T-helper 9 cell (primary cell): ENCODE measurements at places on chromosomes 13 and 19.

GRCh38 chr13:80962855-80963254, 621.9 kb upstream of the SPRY2 start:
- DNase-seq, result no peak

DNA sequence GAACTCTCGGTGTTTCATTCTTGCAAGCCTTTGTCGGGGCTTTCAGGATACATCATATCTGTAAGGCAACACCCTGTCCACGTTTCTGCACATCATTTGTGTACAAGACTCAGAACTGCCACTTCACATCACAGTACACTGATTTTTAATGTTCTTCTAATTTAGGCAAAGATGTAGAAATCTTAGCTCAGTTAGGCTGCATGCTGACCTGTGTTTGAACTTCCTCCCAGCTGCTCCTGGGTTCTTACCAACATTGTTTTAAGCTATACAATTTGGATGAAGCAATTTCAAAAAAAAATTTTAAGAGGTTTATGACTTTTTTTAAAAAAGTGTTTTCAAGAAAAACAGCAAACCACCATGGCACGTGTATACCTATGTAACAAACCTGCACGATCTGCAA, 1047.9 kb upstream of the SLC10A2 start:
- DNase-seq, result no peak

DNA sequence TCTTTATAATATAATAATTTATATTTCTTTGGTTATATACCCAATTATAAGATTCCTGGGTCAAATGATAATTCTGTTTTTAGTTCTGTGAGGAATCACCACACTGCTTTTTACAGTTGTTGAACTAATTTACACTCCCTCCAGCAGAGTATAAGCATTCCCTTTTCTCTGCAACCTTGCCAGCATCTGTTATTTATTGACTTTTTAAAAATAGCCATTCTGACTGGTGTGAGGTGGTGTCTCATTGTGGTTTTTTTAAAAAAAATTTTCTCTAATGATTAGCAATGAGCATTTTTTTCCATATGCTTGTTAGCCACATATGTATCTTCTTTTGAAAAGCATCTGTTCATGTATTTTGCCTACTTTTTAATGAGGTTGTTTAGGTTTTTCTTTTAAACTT, 122.2 kb downstream of the ZNF486 start:
- DNase-seq, result no peak

- no peak for DNase-seq
Observed at GRCh38 chr19:20103091-20103740, 25.4 kb downstream of the ZNF90 start.

- no peak for DNase-seq
Observed at GRCh38 chr19:47438793-47439220, 19.5 kb upstream of the MEIS3 start.

DNA sequence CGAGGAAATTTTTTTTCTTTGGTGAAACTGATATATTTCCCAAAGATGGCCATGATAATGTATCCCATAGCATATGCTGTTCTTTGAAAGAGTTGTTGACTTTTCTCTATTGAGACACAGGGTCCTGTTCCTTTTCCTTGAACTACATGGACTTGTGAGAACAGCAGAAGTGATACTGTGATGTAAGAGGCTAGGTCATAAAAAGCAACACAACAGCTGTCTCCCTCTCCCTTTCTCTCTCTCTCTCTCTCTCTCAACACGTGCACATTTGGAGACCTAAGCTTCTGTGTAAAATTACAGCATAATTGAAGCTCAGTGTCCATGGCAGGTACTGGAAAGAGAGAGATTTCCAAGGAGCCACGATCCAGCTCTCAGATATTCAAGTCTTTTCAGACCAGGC, 1712.4 kb downstream of the EFNB2 start:
- no peak for DNase-seq

- no peak for DNase-seq
Observed at GRCh38 chr13:24074678-24075077, 85.8 kb upstream of the SPATA13 start.

DNA sequence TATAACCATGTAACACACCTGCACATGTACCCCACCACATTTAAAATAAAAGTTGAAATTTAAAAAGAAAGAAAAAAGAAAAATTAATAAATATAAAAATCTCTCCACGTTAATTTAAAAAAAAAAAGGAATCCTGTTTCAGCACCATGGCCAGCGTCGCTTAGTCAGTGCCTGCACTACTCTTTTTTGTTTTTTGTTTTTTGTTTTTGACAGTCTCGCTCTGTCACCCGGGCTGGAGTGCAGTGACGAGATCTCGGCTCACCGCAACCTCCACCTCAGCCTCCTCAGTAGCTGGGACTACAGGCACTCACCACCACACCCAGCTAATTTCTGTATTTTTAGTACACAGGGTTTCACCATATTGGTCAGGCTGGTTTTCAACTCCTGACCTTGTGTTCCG, 835.9 kb downstream of the UQCRFS1 start:
- no peak for DNase-seq
